H9 (cell line): ENCODE measurements at places on chromosomes 3 and 15.

- DNase-seq, result no peak
These were observed 41.8 kb downstream of the CBLB start for GRCh38 chr3:105826778-105827634.

GRCh38 chr3:61136191-61136590, 115.1 kb downstream of the FHIT start:
- DNase-seq, result no peak

GRCh38 chr3:64084640-64085039, 61.3 kb upstream of the PSMD6 start:
- no peak for DNase-seq

- no peak for DNase-seq
These were observed 113.2 kb upstream of the MYO5C start for GRCh38 chr15:52408823-52409222.

- DNase-seq, result no peak
These were observed 31.4 kb downstream of the FLNB start for GRCh38 chr3:58039601-58040000.

- no peak for DNase-seq
These were observed 12.4 kb downstream of the WDR5B start for GRCh38 chr3:122403489-122403888.

DNA sequence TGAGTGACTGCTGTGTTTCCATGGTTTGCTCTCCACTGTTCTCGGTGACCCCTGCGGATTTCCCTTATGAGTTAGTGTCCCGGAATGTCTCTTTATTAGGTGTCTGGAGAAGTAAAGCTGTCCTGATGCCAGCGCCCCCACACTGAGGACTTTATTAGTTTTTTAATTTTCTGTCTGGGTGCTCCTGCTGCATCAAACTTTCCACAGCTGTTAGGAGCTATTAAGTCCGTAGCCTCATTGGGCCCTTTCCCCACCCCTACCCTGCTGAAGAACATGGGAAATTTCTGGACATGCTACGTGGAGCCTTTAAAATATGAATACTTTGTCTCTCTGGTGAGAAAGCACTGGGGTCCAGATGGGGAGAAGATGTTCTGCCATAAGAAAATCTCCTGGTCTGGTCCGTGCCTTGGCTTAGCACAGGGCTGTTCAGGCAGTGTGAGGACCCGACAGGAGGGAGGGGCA, 161.7 kb upstream of the HES1 start:
- no peak for DNase-seq

GRCh38 chr3:153032891-153033290, 129.1 kb upstream of the RAP2B start:
- DNase-seq, result no peak

DNA sequence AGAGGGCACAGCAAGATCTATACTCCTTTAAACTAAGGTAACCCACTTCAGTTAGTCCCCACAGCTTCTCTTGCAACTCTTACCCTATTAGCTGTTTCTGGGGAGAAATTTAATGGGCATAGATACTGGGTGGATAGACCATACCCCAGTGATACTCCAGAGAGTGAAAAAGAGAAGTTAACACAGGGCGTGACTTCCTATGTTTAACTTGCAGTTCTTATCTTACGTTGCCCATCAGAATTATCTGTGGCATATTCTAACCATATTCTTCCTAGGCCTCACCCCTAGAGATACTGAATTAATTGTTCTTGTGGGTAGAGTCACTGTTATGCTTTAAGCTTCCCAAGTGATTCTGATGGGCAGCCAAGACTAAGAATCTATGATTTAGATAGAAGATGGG, 485.4 kb upstream of the TPRG1 start:
- DNase-seq, result no peak

- no peak for DNase-seq
These were observed 29.0 kb downstream of the CMSS1 start for GRCh38 chr3:99846477-99847160.

- DNase-seq, result no peak
These were observed 459.4 kb upstream of the TGFBR2 start for GRCh38 chr3:30146978-30147377.

DNA sequence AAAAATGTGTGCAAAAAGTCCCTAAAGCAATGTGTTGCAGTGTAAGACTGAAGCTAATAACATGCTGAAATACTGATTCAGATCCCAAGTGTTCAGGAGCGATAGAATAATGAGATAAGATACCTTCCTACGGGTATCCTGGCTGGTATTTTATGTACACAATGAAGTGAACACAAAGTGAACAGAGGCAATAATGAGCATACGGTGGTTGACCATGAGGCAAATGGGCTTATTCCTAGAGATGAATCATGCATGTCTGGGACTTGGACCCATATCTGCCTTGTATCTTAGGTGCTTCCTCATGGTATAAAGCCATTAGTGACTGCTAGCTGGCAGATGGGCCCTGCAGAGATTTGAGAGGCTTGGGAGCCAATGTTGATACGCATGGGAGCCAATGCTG, 21.5 kb downstream of the PTPRG start:
- DNase-seq, result no peak

DNA sequence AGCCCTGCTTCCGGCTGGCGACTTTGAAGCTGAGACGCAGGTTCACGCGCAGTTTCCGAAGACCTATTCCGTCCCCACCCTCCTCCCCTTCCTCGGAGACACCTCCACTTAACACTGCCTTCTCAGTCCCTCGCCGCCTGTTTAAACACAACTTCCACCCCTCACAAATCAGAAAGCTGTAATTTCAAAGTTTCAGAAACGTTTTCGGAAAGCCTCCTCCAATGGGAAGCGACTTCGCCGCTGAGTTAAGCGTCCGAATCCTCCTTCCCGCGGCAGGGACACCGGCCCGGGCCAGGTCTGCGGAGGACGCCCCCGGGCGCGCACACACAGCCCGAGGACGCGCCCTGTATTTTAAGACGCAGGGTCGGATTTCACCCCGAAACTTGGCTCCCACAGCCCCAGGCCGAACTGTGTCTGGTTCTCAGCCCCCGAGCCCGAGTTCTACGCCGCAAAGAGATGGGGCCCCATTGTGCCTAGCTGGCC, 559 bp upstream of the LRRN1 start:
- peak; percentile 69 for DNase-seq

- no peak for DNase-seq
These were observed 160.9 kb downstream of the ADAMTS17 start for GRCh38 chr15:100180921-100181320.

GRCh38 chr15:53786401-53786800, 26.9 kb upstream of the WDR72 start:
- no peak for DNase-seq

GRCh38 chr15:90957791-90958190, 3.1 kb downstream of the RCCD1 start:
- no peak for DNase-seq

- DNase-seq, result peak; percentile 71
These were observed 22.0 kb upstream of the DOCK3 start for GRCh38 chr3:50652709-50653108.

- DNase-seq, result no peak
These were observed 15.1 kb downstream of the MB21D2 start for GRCh38 chr3:192902549-192902948.

DNA sequence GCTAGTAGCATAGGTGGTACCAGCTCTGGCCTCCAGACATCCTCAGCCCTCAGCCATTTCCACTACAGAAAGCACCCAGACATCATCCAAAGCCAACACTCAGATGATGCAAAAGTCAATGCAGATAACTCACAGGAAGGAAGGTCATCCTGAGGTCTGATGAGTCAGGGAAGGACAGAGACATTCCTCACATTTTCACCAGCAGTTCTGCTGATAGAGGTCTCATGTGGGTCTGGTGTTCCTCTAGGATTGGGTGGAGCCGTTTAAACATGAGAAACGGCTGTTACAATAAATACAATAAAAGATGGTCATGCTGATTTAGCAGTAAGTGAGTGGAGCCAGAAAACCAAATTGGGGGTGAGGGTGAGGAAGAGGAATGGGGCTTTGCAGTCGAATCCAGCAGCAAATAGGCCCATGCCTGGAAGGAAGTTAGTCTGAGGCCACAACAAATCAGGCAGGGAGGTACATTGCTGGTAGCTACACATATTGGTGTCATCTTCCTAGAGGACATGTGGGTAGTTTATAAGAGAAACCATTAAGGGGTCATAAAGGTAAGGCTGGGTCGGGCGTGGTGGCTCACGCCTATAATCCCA, 33.3 kb upstream of the FLNB start:
- DNase-seq, result no peak

DNA sequence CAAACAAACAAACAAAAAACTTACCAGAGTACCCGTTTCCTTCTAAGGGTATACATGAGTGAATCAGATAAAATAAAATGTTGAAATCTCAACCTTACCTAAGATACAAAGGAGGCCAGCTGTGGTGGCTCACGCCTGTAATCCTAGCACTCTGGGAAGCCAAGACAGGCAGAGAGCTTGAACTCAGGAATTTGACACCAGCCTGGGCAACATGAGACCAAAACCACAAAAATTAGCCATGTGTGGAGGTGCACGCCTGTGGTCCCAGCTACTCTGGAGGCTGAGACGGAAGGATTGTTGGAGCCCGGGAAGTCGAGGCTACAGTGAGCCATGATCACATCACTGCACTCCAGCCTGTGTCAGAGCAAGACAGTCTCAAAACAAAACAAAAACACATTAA, 11.0 kb upstream of the FAM219B start:
- no peak for DNase-seq

- DNase-seq, result no peak
These were observed 22.4 kb downstream of the CHD2 start for GRCh38 chr15:92922418-92923002.

- DNase-seq, result no peak
These were observed 883.6 kb upstream of the NR2F2 start for GRCh38 chr15:95446854-95447253.

- DNase-seq, result no peak
These were observed 90.9 kb upstream of the NEO1 start for GRCh38 chr15:72961346-72961745.

DNA sequence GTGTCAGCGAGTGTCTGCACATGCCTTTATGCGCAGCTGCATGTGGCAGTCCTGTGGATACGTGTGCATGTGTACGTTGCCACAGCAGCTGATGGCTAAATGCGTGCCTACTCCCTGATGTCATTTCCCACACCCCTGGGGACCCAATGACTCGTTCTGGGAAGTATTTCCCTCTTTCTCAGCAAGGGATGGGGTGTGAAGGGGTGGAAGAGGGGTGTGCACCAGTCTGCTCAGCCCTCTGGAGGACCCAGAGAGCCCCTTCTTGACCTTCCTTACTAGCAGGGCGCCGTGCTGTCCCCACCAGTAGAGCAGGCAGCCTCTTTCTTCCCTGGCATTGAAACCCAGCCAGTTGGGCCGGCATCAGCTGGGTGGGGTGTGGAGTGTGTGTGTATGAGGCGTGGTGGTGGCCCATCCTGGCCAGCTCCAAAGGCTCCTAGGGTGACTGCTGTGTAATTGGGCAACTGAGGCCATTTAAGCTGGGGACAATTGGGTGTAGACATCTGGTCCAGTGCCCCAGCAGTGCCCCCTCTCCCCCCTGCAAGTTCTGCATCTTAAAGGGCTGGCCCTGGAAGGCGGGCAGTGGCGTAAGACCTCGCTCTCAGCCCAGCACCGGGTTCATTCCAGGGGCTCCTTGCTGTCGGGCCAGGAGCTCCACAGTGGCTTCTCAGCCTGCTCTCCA, 19.2 kb downstream of the SNX33 start:
- DNase-seq, result no peak

GRCh38 chr3:165742351-165742750, 94.9 kb downstream of the BCHE start:
- DNase-seq, result no peak

- DNase-seq, result no peak
These were observed 901.1 kb downstream of the TBL1XR1 start for GRCh38 chr3:176296066-176296597.

GRCh38 chr3:47007482-47008233, 28.2 kb downstream of the NBEAL2 start:
- DNase-seq, result no peak

DNA sequence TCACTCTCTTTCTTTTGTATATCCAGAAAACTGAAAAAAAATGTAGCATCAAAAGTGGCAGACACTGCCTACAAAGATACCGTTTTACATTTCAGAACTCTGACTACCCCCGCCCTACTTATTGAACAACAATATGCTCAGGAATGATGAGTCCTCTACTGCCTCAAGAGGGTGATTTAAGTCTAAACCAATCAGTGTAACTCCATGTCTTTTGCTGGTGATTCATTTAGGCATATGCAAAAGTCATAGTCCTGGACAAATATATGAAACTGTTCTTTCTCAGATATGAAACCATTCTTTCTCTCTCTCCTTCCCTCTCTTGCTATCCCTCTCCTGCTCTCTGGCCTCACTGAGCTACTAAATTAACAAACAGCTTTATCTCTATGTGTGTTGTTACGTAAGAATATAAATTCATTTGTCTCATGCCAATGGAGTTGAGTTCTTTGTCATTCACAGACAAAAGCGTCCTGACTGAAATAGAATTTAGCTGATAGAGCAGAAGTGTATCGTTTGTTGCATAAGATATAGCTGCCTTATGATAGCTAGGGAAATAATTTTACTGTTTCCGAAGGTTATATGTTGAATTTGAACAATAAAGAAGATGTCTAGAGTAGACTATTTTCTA, 133.7 kb upstream of the OSTN start:
- no peak for DNase-seq

DNA sequence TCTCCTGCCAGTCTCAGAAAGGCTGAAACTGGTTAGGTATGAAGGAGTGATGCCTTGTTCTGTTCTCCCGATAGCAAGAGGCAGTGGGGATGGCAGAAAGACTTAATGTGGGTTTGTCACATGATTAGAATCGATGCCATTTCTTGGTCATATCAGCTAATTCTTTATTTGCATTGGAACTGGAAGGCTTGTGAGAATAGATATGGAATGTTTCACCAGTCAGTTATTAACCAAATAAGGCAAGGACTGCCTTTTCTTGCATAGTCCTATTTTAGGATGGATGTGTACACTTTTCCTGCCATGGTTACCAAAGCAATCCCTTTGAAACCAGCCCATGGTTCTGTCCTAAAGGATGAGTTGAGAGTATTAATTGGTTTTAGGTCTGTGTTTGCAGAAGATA, 33.7 kb downstream of the FILIP1L start:
- no peak for DNase-seq

DNA sequence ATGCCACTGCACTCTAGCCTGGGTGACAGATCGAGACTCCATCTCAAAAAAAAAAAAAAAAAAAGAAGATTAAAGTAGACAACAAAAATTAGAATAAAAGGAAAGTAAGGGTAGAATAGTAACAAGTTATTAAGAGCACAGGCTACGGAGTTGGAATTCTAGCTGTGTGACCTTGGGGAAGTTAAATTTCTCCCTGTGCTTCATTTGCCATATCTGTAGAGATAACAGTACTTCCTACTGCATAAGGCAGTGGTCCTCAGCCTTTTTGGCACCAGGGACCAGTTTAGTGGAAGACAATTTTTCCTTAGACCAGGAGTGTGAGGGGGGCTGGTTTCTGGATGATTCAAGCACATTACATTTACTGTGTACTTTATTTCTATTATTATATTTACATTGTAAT, 28.7 kb upstream of the TMEM42 start:
- no peak for DNase-seq

GRCh38 chr3:72798552-72799195, 49.6 kb downstream of the SHQ1 start:
- no peak for DNase-seq

- no peak for DNase-seq
These were observed 92.0 kb downstream of the PLXNA1 start for GRCh38 chr3:127074900-127075360.

- no peak for DNase-seq
These were observed 67.2 kb downstream of the LRRK1 start for GRCh38 chr15:100986158-100986896.

- DNase-seq, result no peak
These were observed 84.4 kb downstream of the MYLK start for GRCh38 chr3:123799544-123800361.
